ENCODE measurements at places on chromosomes 7 and 10.

DNA sequence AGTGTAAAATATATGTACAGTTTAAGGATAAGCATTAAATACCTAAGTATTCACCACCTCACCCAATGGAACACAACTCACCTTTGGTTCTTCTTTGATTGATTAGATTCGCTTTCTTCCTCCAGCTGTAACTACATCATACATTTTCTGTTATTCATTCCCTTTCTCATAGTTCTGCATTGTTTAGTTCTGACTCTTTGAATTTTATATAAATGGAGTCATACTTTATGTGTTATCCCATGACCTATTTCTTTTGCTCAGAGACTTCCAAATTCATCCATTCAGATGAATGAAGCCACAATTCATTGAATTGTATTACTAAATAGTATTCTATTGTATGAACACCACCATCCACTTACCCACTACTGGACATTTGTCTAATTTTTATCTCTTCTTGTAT lies 12.3 kb downstream of the THNSL1 start:
- DNase-seq, result no peak

GRCh38 chr7:94240902-94241301 lies 153.8 kb upstream of the COL1A2 start:
- DNase-seq, result no peak

- DNase-seq, result no peak
These were observed 22.6 kb downstream of the COL28A1 start for GRCh38 chr7:7512861-7513597.

- no peak for DNase-seq
These were observed 30.4 kb downstream of the KLRG2 start for GRCh38 chr7:139452958-139453672.

- no peak for DNase-seq
These were observed 40.4 kb downstream of the PROSER2 start for GRCh38 chr10:11863353-11864109.

- DNase-seq, result no peak
These were observed 154.6 kb upstream of the TARP start for GRCh38 chr7:38428041-38428440.

- DNase-seq, result no peak
These were observed 89.2 kb downstream of the DIP2C start for GRCh38 chr10:600234-600633.

GRCh38 chr10:112835944-112836451 lies 114.0 kb upstream of the TCF7L2 start:
- no peak for DNase-seq
